ENCODE measurements at places on chromosomes 2 and 18.

- DNase-seq = no peak
Observed at GRCh38 chr18:2240311-2240705, 331.0 kb downstream of the METTL4 start.

DNA sequence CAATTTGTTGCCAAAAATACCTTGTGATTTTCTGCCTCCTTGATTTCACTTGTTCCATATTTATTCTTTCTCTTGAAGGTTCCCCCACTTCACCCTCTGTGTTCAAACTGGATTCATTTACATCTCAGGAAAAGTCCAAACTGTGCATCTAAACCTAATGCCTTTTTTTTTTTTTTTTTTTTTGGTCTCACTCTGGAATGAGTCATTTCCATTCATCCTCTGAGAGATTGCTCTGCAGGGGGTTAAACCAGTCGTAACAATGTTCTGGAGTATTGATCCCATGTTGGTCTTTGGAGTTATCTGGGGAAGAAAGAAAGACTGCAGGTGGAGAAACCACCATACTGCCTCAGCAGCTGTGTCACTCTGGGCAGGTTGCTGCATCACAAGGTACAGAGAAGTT lies 119.7 kb downstream of the TACR1 start:
- no peak for DNase-seq

- peak; percentile 46 for DNase-seq
Observed at GRCh38 chr2:31192396-31192795, 24.9 kb downstream of the CAPN14 start.

- DNase-seq = no peak
Observed at GRCh38 chr2:64854773-64855237, 134.4 kb upstream of the SLC1A4 start.

DNA sequence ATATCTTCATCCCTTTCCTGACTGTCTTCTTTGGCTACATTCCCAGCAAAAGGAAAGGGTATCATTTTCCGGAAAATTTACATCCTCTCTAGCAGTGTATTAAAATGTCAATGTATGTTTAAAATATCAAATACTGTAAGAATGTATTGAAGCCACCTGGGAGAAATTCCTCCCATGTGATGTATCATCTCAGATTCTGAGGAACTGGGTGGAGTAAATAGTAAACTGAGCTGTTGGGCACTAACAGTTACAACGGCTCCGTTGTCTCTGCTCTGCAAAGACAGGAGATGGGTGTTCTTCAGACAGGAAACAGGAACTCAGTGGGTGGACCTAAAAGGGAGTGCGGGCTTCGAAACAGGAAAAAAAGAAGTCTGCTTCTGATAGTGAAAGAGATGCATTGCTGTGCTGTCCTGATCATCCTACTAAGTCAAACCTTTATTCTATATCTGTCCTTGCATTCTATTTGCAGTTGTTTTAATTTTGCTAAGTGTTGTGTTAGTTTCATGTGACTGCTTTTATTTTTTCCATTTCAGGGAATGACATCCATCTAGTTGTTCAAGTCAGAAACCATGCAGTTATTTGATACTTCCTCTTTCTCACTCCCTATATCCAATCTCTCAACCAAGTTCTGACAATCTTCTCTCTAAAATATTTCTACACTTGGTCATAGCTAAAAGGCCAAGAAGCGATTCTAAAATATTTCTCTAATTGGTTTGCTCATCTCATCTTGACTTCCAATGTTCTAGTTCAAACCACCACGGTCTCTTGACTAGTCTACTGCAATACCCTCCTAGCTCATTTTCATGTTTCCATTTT lies 19.4 kb downstream of the DOK1 start:
- DNase-seq = no peak

DNA sequence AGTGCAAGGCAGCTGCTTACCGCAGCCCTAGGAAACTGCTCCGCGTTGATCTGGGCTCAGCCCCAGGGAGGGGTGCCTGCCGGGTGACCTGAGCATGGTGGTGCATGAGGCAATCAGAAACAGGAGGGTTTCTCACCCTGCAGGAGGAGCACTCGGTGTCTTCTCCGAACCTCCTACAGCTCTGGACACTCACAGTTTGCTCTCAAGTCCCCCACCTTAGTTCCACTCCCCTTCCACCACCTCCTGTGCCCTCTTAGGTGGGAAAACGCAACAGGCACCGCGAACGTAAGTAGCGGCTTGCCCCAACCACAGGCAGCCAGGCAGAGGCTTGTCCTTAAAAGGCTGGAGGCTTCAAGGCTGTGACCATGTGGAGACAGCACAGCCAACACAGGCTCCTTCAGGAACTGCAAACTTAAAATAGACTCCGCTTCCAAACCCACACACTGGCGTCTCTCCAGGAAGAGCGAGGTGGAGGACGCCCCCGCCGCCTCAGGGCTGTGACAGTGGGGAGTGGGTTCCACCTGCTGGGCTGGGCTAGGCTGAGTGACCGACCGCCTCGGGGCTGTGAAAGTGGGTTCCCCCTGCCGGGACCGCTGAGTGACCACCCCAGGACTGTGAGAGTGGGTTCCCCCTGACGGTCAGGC lies 71.6 kb downstream of the NDUFA10 start:
- peak; percentile 87 for DNase-seq

DNA sequence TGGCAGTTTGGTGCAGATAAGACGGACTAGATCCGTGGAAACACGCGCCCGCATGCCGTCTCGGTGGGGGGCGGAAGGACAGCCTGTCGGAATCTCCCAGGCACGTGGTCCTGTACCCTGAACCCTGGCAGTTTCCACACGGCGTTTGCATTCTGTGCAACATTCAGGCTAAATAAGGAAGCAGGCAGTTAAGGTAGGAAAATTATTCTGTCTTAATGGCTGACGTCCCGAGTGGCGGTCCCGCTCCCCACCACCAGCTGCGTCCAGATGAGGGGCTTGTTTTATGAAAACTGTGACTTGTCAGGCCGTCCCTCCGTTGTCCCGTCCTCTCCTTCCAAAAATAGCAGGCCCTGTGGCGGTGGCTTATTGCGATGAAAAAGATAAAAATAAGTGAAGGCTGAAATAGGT lies 120.2 kb downstream of the NFATC1 start:
- DNase-seq = peak; percentile 22

- no peak for DNase-seq
Observed at GRCh38 chr2:43318791-43319190, 92.4 kb upstream of the ZFP36L2 start.

GRCh38 chr2:23436346-23437098 lies 51.5 kb downstream of the KLHL29 start:
- peak; percentile 46 for DNase-seq

DNA sequence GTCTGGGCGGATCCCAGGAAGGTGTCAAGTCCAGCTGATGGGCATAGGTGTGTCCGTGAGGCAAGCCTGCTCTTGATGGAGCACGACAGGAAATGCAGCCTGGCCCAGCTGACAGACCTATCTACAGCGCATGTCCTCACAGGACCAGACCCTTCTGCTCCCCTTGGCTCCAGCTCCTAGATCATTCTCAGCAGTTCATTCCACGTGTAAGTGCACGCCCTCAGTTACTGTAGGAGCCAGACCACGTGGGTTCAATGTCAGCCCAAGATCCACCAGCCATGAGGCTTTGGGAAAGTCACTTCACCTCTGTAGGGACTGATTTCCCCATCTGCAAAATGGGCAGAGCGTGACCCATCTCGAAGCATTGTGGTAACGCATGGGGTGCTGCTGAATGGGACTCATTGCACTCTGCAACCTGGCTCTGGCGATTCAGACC lies 47.8 kb downstream of the TMEM17 start:
- DNase-seq = peak; percentile 55

- DNase-seq = no peak
Observed at GRCh38 chr2:154699575-154699930, 1.1 kb downstream of the KCNJ3 start.

DNA sequence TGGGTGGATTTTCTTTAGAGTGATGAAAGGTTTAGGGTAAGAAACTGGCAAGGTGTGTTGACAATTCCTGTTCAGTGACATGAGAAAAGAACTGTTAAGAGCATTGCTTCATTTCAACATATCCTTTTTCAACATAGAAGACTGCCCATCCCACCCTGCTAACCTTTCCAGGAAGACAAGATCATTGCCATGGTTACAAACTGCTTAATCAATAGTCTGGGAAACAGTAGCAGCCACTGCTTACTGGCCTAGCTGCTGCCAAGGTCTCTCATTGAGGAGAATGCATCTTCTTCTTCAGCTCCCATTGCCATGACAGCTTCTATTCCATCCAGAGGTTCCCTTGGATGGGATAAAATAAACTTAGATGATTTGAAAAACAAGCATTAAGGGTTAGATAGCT lies 212.1 kb downstream of the LRRTM1 start:
- no peak for DNase-seq

GRCh38 chr2:53609551-53609950 lies 158.1 kb upstream of the CHAC2 start:
- DNase-seq = no peak

DNA sequence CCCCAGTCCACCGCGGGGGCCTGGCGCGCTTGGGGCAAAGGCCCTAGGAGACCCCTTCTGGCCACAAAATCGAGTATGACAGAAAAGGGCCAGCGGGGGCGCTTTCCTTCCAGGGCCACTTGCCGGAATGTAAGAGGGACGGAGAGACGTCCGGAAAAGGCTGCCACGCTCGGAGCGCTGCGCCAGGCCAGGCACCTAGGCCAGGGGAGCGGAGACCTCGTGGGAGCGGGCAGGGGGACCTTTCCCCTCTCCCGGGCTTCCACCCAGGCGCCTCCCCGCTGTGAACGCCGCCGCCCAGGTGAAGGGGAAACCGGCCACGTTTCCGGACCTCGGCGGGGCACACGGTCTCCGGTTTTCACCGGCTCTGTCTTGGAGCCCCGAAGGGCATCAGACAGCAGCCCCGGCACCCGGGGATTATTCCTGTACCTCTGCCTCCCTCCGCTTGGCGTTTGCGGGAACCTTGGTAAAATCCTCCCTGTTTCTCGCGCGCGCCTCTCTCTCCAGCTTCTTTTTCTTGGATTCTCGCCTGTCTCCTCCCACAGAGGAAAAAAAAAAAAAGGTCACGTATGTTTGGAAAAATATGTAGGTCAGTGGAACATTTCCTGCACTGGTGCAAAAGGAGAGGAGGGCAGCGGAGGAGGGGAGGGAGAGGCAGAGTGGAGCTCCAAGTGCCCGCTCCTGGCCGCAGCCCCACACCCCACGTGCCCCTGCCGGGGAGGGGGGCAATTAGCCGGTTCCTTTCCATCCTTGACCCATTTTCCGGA lies 1.2 kb upstream of the NPAS2 start:
- peak; percentile 86 for DNase-seq

DNA sequence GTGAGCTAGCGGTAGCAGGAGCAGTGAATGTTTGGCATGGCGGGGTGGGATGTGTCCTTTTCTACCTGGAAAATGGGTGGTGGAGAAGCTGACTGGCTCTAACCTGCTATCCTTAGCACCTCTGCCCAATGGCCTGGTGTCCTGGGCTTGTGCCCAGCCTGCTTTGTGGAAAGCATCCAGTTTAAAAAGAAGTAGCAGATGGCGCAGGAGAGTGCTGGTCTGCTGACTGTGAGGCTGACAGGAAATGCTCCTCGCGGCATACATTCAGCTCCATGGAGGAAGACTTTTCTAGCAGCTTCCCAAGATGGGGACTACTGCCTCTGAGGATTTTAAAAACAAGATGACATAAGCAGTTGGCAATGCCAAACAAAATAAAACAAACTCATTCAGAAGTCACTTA lies 56.2 kb upstream of the LYPD6B start:
- no peak for DNase-seq

GRCh38 chr2:176083796-176084261 lies at the start of gene EVX2:
TSS of gene EVX2 (minus strand) at chr2:176083962. CDS start at chr2:176083776, 186 bp downstream.
- DNase-seq = peak; percentile 36

GRCh38 chr2:85706599-85707296 lies 12.6 kb downstream of the GNLY start:
- DNase-seq = no peak

DNA sequence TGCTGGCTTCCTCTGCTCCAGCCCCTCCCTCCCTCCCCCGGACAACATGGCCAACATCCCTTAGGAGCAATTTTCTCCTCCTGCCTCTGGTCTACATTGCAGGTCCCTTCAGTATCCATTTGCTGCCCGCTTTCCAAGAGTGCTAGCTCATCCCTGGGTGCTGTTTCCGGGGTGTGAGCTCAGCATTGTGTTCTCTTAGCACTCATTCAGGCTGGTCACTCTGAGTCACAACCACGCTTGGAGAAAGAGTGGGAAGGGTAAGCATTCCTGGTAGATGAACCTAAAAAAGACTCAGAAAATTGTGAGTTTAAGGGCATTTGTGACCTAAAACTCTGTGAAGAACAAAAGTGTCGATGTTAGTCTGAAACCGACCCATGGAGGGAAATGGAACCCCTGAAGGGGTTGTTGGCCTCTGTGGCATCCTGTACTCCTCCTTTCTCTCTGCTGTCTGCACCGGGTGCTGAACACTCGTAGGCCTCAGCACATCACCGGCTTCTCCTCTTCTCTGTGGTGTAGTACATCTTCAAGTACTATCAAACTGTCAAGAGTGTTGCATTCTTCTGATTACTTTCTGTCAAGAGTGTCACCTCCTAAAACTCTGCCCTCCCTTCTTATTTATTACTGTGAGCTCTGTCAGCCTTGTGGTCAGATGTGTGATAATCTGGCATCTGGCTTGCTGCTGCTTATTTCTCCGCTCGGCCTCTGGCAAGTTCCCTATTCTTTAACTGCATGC lies 73.0 kb downstream of the CTNNA2 start:
- DNase-seq = no peak

DNA sequence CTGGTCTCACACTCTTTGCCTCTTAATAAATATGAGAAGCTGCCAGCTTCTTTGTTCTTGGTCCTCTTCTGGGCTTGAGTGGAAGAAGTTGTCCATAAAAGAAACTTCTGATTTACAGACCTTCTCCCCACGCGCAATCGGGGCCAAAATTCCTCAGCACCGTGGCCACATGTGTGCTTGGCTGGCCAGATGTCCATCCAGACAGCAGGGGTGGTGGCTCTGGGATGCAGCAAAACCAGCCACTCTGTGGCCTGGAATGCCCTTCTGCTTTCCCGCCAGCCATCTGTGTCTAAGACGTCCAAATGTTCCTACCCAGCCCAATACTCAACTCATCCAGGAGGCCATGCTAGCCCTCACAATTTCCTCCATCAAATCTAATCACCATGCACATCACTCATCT lies 250.8 kb downstream of the EN1 start:
- no peak for DNase-seq

DNA sequence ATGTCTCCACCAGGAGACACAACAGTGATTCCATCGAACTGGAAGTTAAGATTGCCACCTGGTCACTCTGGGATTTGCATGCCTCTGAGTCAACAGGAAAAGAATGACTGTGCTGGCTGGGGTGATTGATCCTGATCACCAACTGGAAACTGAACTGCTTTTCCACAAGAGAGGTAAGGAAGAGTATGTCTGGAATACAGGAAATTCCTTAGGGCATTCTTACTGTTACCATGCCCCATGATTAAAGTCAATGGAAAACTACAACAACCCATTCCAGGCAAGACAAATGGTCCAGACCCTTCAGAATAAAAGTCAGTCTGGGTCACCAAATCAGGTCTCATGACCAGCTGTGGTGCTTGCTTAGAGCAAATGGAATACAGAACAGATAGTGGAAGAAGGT lies 12.0 kb upstream of the DDX1 start:
- no peak for DNase-seq

All from coronary artery (tissue), 2 donors.